Chondrocyte (in vitro differentiated cells): ENCODE measurements at places on chromosomes 4 and X.
A peak's percentile ranks its signal among the peaks of the same experiment; 100 is the strongest.

DNA sequence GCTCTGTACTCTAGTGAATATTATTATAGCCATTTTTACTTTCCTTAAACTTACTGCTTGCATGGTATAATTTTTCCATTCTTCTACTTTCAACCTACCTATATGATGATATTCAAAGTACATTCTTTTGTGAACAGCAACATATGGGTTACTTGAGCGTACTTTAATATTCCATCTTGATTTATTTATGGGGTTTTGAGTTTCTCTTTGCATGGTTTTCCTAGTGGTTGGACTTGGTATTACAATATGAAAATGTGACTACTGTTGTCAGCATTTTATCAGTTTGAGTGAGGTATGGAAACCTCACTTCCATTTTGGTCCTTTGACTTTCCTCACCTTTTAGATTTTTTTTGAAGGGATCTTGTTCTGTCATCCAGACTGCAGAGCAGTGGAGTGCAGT is 35.9 kb downstream of the ADGRG4 start:
- no peak for DNase-seq

DNA sequence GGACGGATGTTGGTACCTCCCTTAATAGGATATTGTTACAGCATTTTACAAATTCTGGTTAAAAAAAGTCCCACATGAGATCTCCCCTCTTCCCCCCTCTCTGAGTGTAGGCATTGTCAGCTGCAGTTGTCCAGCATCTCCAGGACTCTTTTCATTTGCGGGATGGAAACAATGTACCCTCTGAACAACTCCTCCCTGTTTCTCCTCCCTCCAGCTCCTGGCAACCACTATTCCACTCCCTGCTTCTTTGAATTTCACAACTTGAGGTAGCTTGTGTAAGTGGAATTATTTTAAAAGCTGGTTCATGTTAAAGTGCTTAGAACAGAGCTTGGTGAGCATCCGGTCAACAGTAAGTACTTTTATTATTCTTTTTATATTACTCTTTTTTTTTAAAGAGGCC is 69.8 kb downstream of the TBL1X start:
- DNase-seq, result no peak

- DNase-seq, result no peak
These were observed at the start of gene ASB9 for GRCh38 chrX:15269618-15270521. ASB9 (minus strand) TSS chrX:15270083; CDS start chrX:15269874, 209 bp downstream.

GRCh38 chr4:129583868-129584267 is 487.9 kb downstream of the C4orf33 start:
- DNase-seq, result no peak

- no peak for DNase-seq
These were observed 35.7 kb upstream of the GABRQ start for GRCh38 chrX:152601848-152602616.

DNA sequence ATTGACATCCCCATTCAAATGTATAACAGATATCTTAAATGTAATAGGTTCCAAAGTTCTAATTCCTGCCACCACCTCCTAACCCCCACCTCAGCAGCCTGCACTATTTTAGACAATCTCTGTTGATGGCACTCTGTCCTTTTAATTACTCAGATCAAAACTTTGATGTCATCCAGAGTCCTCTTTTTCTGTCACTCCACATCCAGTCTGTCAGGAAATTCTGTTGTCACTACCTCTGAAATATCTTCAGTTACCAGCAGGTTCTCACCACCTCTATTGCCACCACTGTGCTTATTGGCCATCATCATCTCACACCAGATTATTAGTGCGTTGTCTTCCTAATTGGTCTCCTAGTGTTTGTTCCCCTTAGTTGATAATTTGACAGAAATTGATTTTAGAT is 76.2 kb downstream of the PTPN13 start:
- no peak for DNase-seq

DNA sequence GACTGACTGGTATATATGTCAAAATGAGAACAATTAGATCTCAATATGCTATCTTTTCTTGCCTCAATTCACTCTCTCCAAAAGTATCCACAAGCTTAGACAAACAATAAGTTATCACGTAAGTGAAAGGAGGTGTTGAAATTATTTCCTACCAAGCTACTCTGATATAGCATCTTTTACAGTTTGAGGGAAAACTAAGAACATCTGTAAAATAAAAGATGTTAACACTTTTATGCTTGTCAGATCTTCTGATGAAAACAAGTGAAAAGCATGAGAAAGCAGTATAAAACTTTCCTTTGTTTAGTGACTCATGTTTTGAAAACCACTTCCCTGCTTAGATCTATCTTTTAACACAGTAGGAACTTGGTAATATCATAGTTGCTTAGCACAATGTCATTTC is 8.4 kb upstream of the MAB21L2 start:
- no peak for DNase-seq

DNA sequence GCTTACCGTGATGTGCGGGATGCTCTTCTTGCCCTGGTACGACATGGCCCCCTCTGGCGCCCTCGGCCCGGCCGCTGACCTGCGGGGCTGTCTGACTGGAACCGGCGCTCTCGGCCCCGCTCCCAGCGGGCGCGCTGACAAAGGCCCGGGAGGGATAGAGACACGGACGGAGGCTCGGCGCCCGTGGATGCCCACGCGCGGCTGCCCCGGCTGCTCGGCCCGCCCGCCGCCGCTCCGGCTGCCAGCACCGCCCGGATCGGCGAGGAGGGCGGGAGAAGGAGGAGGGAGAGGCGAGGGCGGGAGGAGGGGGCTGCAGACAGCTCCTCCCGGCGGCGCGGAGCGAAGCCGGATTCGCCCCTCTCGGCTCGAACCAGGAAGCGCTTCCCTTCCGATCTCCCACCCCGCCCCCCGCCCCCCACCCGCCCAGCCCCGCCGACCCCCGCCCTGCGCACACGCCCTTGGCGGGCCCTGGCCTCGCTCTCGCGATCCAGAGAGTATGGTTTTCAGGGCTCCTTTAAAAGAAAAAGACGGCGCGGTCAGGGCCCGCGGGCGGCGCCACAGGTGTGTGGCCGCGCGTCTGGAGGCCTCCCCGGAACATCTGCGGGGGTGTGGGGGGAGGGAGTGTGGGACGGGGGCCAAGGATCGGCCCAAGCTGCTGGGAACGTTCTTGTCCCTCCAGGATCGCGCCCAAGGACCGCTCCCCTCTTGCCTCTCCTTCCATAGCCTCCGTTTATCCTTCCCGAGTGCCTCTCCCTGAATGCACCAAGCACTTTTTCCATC is 4.5 kb downstream of the CRMP1 start:
- DNase-seq, result no peak

DNA sequence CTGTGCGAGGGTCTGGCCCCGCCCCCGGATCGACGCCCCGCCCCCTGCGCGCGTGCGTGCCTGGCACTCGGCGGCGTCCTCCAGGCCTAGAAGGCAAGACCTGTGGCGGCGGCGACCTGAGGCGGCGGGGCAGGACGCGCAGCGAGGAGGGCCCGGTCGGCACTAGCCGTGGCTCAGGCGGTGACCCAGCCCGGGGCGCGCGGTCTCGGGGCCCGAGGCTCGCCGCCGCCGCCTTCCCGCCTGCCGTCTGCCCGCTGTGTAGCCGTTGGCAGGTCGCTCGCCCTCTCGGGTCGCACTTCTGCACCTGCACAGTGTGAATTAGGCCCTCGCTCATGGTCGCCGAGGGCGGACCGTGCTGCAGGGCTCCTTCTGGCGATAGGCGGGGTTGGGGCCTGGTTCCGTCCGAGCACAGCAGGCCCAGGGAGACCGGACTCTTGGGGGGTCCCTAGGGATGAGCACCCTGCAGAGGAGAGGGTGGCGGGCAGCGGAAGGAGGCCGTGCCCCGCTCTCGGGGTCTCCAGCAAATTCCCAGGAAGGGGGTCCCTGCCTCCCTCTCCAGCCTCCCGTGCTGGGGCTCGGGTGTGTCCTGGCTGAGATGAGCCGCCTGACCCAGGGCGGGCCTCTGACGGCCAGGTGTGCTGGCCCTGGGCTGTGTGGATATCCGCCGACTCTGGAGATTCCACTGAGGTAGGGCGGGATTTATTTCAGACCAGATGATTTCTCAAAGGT is 557 bp upstream of the FAM53A start:
- DNase-seq, result peak; percentile 94

DNA sequence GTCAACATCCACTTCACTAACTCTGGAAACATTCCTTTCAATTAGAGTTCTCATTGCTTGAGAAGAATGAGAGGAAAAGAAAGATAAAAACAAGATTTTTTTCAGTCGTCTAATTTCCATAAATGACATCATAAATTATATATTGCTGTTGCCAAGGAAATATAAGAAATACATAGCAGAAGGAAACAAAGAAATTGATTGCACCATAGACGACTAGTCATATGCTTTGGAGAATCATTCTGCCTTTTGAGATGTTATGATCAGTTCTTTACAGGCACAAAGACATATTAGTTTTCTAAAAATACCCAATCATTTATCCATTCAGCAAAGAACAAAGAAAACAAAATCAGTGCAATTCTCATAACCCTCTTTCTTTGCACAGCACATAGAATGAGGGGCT is 672 bp upstream of the C1QTNF7 start:
- no peak for DNase-seq

GRCh38 chr4:37188100-37188499 is 56.4 kb upstream of the NWD2 start:
- DNase-seq, result no peak

DNA sequence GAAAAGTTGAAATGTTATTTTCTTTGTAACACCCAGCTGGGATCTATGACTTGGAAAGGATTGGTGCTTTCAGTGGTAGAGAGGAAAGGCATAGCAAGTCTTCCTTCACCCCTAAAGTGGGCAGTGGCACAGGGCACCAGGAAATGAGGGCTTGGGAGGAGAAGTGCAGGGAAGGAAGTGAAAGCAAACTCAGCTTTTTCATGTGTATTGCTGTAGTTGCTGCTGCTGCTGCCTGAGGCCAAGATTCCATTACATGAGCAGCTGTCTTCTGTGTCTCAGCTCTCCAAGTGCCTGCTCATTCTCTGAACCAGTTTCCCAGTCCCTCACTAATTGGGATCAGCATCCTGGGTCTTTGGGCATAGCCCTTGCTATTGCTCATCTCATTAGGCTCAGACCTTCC is 2.6 kb downstream of the HCCS start:
- DNase-seq, result no peak

DNA sequence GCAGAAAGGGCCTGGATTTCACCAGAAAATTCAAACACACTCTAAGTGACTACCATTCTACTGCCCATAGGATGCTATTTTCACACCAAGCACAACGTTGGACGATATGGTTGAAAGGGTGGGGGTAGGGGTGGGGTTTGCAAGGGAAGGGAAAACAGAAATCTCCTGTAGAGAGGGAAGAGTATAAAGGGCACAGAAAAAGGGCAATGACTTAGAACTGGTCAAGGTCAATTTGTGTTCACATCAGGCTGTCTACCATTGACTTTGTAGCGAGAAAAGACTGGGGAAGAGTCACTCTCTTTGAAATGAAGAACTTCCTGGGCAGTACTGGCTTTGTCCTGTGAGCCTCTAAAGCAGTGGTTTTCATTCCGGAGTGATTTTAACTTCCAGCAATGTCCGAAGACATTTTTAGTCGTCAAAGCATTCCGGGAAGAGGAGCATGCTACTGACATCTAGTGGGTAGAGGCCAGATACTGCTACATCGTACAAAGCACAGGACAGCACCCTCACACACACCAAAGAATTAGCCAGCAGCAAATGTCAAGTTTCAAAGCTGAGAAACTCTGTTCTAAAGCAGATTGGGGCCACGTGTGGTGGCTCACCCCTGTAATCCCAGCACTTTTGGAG is 48.4 kb upstream of the SLC7A3 start:
- no peak for DNase-seq

- no peak for DNase-seq
These were observed 260.6 kb upstream of the EMCN start for GRCh38 chr4:100778431-100778830.

- DNase-seq, result no peak
These were observed 28.4 kb downstream of the ZNF630 start for GRCh38 chrX:48043056-48043455.

DNA sequence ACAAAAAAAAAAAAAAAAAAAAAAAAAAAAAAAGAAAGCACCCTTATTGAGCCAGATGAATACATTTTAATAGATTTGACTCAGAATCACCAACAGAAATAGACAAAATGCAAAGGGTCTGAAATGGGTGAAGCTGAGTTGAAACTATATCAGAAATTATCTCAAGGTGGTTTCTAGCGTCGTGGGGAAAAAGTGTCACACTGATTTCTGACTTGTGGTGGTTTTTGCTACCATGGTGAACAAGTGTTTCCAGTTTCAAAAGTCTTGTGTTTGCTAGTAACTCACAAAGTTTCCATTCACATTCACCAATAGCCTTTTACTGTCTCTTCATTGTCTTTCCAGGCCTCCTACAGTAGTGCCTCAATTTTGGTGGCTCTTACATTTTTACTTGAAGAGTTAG is 135.5 kb downstream of the ARHGAP24 start:
- no peak for DNase-seq

GRCh38 chrX:85111347-85111746 is 107.7 kb downstream of the APOOL start:
- no peak for DNase-seq
